ENCODE measurements at places on chromosomes 16 and 17.
A peak's percentile ranks its signal among the peaks of the same experiment; 100 is the strongest.

DNA sequence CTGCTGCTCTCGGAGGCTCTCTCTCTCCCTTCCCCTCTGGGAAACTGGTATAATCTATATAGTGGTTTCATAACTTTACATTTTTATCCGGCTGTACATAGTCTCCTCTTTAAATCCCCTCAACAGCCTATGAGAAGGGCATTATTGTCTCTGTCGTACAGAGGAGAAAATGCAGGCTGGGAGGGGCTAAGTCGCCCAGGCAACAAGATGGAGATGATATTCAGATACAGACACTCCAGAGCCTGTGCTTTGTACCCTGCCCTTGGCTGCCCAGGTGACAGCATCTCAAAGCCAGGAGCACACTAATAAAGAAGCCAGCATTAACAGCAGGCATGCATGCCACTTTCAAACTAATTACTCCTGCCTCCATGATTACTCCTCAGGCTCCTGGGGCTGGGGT lies 4.7 kb upstream of the EIF1 start:
- no peak for DNase-seq

DNA sequence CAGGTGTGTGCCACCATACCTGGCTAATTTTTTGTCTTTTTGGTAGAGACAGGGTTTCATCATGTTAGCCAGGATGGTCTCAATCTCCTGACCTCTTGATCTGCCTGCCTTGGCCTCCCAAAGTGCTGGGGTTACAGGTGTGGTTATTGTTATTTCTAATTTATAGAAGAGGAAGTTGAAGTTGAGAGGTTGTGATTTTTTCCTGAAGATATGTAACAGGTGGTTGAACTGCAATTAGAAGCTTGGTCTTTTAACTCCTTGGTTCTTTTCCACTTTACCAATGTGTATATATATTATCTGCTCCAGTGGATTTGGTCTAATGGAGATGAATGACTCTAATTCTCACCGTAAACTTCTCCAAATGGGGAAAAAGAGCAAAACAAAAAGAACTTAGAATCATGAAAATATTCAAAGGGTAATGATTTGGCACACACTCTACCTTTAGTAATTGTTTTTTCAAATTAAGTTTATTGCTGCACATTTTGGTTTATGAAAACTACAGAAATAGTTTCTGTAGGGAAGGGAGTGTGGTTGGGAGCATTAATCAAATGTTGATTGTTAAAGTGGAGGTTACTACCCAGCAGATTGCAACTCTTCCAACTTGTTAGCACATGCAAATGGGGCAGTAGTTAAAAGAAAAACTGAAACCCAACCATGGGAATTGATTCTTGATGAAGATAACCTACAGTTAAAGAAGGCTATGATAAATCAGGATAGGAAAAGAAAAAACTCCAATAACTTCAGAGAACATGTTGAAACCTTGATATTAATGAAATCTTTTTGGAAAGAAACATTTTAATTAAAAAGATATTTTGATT lies 1.8 kb upstream of the KRT10 start:
- DNase-seq, result no peak

- peak; percentile 59 for DNase-seq
Observed at GRCh38 chr17:29918922-29919856, 10.8 kb downstream of the SSH2 start.

GRCh38 chr16:75626806-75627205 lies 3.7 kb upstream of the ADAT1 start:
- DNase-seq, result no peak

DNA sequence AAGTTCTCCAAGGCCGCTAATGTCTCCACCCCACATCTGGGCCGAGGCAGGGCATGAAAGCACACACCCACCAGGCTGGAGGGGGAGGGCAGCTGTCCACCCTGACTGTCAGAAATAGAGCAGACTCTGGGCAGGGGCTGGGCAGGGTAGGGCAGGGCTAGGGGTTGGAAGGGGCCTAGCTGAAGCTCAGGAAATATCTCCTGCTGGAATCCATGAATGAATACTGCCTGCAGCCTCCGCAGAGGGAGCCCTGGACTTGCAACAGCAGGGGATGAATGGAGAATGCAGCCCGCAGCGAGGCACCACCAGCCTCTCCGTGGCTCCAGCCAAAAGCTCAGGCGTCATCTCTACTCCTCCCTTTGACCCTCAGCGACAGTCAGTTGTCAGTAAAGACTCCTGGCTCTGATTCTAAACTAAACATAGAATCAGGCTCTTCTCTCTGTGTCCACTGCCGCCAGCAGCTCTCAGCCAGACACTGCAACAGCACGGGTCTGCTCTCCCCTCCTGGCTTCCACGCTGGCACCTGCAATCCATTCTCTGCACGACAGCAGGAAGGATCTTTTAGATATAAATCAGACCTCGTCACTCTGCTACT lies 23.9 kb upstream of the NGFR start:
- DNase-seq, result no peak

DNA sequence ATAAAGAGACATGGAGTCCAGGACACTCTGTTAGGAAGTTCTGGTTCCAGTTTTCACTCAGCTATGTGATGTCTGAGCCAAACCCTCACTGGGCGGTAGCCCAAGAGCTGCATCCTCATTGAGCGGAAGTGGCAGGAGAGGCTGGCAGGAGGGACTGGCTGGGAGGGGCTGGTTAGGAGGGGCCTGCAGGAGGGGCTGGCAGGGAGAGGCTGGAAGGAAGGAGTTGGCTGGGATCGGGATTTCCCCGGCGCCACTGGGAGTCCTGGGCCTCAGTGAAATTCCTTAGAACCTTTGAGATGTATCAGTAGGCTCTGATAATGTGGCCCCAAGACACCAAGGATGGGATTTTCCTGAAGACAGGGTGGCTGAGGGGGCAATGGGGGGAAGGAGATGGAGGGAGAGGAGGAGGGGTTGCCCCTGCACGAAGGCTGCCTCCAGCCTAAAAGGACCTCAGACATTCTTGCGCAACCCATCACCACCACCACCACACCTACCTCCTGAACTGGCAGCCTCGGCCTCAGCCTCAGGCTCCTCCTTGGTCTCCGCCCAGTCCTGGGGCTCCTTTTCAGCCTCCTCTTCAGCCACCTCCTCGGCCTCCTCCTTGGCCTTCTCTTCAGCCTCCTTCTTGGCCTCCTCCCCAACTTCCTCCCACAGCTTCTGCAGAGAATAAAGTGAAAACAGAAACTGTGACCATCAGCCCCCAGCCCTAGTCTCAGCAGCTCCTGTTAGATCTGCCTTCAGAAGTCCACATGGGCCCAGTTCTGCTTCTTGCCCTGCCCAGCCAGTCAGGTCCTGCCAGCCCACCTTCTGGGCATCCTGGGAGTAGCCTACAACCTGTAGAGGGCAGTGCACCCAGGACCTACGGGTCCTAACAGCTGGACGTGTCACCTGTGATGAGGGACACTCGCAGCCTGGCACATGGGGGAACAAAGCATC lies 31.7 kb downstream of the CNGB1 start:
- no peak for DNase-seq

- DNase-seq, result no peak
Observed at GRCh38 chr17:35614810-35615209, 27.7 kb downstream of the AP2B1 start.

GRCh38 chr16:30439720-30440348 lies 5.8 kb downstream of the SEPHS2 start:
- DNase-seq, result peak; percentile 72

DNA sequence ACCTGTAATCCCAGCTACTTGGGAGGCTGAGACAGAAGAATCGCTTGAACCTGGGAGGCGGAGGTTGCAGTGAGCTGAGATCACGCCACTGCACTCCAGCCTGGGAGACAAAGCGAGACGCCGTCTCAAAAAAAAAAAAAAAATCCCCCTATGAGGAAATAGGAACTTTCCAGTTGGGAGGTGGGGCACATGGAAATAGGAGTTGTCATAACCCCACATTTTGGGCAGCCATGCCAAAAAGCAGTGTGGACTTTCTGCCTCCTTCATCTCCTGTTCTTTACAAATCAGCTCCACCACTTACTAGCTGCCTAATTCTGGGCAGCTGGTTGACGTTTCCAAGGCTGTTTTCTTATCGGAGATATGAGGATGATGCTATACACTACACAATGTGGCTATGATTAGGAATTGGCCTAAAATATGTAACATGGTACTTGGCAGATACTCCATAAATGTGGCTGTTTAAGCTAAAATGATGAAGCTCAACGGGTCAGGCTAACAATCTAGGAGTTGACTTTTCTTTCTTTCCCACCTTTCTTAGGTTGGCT lies 21.5 kb upstream of the CCL5 start:
- DNase-seq, result peak; percentile 51

DNA sequence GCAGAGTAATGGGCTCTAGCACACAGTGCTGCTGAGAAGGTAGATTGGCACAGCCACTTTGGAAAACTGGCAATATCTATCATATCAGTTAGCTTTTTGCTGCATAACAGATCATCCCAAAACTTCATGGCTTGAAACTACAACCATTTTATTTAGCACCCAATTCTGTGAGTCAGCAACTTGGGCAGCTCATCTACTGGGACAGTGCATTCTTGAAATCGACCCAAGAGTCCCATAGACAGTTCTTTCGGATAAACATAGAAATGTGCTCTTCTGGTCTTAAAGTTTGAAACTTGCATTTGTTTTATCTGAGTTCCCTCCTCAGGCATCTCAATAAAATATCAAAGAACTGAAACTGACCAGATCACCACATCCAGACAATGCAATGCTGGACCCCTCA lies 76.7 kb downstream of the CEP112 start:
- no peak for DNase-seq

DNA sequence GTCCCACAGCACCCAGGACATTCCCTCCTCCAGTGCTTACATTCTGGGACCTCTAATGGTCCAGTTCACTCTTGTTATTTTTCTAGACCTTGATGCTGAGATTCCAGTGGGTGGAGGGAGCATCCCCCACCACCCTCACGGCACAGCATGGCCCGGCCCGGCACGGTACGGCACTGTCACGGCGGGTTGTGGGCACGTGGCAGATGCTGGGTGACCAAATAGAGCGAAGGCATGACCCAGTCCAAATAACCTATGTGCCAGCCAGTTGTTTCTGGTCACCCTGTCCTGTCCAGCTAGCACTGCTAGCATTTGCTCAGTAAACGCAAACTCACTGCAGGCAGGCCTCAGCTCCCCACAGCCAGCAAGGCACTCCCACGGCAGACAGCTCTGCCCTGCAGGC lies 204.7 kb downstream of the ENGASE start:
- DNase-seq, result no peak

DNA sequence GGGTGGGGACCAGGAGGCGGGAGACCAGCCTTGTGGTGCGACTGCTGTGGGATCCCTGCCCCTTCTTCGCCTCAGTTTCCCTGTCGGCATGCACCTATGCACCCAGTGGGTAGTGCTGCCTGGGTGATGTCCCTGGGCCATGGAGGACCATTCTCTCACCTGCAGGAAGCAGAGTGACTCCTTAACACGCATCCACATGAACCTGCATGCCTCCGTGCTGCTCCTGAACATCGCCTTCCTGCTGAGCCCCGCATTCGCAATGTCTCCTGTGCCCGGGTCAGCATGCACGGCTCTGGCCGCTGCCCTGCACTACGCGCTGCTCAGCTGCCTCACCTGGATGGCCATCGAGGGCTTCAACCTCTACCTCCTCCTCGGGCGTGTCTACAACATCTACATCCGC lies 25.2 kb downstream of the ADGRG5 start:
- DNase-seq, result no peak

DNA sequence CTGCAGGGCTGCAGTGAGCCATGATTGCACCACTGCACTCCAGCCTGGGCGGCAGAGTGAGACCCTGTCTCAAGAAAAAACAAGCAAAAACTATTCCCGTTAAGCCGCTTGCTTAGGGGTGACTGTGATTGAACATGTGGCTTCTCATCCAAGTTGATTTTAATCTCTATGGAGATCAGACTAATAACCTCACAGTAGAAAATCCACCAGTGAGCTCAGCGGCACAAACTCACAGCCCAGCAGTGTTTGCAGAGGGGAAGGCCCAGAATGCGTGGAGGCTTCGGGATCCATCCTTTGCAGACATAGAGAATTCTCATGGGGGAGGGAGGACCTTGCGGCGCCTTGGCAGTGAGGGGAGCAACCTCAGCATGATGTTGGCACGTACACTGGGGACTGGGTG lies 7.4 kb downstream of the BANP start:
- DNase-seq, result no peak

DNA sequence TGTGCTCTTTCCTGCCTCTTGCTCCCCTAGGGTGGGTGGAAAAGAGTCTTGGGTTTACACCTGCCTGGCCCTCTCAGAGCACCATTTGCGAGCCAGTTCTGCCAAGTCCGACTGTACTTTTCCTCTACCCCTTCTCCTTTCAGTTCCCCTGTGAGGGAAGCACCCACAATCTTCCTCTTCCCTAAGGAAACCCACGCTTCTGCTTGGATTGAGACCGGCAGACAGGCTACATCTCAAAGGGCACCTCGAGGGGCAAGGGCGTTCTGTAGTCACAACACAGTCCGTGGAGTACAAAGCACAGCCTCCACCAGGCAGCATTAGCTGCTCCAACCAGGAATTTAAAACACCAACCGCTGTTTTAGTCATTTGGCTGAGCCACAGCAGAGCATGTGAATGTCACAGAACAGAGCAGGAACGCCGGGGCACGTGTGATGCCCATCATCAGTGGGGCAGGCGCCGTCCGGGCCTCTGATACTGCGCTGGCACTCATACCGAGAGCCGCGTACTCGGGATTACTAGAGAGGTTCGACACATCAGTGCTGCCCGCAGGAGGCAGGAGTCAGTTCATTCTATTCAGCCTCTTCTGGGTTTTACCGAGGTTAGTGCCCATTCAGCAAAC lies 13.7 kb upstream of the MNT start:
- DNase-seq, result no peak

- peak; percentile 75 for DNase-seq
Observed at GRCh38 chr17:13024526-13025257, 6.9 kb upstream of the ELAC2 start.

- DNase-seq, result no peak
Observed at GRCh38 chr17:56849131-56849530, 15.2 kb downstream of the DGKE start.

- DNase-seq, result no peak
Observed at GRCh38 chr17:57266902-57267311, 10.6 kb downstream of the MSI2 start.

DNA sequence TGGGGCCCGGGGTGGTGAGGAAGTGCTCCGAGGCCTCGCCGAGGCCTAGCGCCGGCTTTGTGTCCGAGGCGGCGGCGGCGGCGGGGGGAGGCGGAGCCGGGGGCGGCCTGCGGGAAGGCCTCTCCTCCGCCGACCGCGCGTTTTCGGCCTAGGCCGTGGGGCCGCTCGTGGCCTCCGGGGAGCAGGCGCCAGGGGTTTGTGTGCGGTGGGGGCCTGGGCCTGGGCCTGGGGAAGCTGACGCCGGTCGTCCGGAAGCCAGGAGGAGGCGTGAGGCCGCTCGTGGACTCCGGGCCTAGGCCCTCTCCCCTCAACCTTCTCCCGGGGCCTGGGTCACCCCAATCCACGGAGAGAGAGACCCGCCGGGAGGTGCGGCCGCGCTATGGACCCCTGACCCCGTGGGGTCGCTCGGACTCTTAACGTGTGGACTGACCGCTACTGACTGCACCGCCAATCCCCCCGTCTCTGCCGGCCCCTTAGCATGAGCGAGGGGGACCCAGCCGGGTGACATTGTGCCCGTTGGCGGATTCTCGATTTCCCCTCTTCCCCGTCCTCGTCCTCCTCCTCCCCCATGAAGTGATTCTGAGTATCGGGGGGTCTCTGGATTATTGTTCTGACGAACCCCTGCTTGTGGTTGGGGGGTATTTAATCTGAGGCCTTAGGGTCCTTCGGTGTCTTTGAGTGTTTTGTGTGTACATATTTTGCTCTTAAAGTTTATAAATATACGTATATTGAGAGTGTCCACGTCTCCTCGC lies 660 bp downstream of the RBBP6 start:
- DNase-seq, result peak; percentile 76
